Activated CD8-positive, alpha-beta memory T cell treated with anti-CD3 and anti-CD28 coated beads, Interleukin-2, amount 50 U/mL, for 4 hours (primary cell): ENCODE measurements at places on chromosomes 1 and 21.

DNA sequence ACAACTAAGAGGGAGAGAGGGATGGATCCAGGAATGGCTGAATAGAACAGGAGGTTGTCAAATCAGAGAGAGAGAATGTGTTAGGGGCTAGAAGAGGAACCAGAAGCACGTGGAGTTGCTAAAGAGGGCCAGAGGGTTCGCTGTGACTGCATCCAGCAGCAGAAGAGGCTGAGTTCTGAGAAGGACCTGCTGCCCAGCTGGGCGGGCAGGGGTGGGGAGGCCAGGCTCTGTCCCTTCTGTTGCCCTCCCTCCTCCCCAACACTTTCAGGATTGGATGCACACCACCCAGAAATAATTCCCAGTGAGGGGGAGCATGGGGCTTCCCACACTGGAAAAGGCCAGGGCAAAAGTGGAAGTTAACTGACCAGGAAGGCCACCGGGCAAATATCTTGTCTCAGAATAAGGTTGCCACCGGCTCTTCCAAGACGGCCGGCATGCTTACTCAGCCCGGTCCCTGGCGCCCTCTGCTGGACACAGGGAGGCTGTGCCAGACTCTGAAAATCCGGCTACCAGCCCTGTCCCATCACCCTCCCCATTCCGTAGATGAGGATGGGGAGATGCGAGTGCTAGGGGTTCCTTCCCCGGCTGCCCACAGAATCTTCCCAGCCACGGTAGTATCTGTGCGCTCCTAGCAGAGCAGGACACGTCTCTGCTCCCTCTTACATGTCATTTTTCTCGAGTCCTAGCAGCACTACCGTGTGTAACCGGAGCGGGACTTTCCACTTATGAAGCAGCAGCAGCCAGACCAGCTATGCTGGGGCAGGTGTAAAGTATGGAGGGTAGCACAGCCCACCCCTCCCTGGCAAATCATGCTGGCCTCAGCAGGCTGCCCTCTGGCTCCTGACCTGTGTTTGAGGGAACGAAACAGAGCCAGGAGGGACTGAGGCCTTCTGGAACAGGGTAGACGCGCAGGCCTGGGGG lies 46.8 kb upstream of the A3GALT2 start:
- DNase-seq, result peak; percentile 87

DNA sequence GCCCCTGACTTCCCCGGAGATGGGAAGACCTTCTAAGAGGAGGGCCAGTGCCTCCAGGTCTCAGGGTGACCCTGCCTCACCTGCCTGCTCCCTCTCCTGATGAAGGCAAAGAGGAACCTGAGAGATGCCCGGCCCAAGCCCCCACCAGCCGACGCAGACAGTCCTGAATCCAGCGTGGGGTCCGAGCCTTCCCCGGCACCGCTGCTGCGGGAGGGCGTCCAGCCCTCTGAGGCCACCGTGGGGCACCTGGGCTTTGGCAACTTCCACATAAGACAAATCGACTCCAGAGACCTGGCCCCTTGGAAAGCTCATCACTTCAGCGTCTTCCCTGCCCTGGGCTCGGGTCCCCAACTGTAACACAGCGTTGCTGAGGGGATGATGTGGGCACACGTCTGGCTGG lies 122.2 kb downstream of the CASZ1 start:
- no peak for DNase-seq

DNA sequence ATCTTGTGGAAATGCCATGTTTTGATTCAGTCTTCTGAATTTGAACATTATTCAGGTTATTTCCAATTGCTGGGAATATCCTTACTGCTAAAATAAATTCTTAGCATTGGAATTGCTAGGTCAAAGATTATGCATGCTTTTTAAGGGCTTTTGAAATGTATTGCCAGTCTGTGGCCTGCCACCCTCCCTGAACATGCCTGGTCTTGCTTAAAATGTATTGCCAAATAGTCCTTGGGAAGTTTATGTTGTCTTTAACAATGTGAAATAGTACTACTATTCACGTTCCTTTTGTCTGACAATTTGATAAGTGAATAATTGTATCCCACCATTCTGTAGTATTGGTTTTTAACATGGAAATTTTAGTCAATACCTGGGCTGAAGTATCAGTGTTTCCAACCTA lies 13.6 kb downstream of the TARDBP start:
- DNase-seq, result no peak

DNA sequence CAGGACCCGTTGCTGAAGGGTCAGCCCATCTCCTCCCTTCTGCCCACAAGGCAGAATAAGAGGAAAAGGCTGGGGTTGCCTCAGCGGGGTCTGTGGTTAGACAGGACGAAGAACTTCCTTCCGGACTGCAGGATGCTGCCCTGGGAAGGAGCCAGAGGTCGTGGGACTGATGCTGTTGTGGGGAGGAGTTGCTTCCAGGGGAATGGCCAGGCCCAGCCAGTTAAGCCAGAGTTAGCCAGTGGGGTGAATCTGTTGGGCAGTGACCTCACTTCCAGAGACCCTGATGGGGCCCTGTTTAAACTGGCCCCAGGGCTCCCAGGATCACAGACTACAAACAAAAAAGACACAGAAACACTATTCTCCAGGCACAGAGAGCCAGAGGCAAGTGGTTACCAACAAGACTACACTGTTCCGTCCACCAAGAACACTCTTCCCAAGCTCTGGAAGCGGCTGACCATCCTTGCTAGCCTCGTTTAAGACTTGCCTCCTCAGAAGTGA lies 13.0 kb downstream of the FAM229A start:
- no peak for DNase-seq

GRCh38 chr1:97640677-97641076 lies 280.2 kb downstream of the DPYD start:
- DNase-seq, result no peak

DNA sequence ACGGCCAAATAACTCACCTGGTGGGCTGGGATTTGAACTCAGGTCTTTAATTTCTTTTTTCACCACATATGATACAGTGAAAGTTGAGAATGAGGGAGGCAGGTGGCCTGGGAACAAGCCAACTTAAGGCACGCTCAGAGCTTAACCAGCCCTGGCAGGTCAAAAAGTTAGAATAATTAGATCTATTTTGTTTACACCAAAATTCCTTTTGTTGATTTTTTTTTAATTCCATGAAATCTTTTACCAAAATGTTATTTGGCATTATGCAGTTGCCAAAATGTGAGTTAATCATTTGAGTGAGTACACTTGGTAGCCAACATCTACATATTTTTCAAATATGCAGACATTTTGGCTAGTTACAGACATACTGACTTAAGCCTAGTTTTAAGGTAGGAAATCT lies 36.8 kb downstream of the LHX8 start:
- DNase-seq, result no peak

DNA sequence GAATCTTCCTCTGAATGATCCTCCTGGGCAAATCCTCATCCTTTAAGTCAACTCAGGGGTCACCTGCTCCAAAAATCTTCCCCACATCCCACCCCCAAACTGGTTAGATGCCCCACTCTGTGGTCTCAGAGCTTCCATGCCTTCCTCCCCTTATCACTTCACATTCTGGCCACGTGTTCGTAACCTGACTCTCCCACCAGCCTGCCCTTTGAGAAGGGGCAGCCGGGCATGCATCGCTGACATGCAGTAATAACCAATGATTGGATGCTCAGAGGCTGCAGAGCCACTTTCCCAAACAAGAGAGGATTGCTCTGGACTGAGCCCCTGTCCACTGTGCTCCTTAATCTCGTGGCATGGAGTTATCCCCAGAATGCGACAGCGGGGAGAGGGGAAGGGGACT lies 7.0 kb downstream of the LELP1 start:
- DNase-seq, result no peak

GRCh38 chr1:190564117-190564516 lies 86.5 kb upstream of the BRINP3 start:
- no peak for DNase-seq

DNA sequence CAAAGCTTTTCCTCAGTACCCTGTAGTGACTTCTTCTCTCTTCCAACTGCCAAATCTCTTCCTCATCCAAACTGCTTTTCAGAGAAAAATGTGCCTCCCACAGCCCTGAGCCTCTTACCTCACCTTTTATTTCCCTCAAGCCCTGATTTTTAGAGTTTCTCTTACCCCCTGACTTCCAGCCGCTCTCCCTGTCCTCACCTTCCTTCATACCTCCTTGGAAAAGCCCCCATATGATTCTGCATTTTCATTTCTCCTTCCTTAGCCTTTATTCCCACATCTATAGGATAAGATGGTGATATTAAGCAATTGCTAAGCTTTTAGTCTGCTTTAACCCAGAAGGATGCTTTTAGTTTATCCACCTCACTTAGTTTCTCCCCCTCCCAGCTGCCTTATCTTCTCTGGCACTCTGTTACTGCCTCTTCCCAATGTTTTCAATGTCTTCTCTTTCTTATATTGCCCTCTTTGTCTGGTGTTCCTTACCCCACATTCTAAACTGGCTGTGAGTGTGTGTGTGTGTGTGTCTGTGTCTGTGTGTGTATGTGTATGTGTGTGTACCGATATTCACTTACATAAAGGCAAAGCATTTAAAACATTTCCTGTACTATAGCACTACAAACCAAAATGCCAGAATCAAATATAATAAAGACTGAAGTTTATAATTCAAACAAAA lies at the start of gene CD1B:
CD1B (minus strand) TSS at position 51 of the 670 bp plus-strand sequence. CDS start 108 bp downstream, outside the sequence.
- DNase-seq, result no peak

DNA sequence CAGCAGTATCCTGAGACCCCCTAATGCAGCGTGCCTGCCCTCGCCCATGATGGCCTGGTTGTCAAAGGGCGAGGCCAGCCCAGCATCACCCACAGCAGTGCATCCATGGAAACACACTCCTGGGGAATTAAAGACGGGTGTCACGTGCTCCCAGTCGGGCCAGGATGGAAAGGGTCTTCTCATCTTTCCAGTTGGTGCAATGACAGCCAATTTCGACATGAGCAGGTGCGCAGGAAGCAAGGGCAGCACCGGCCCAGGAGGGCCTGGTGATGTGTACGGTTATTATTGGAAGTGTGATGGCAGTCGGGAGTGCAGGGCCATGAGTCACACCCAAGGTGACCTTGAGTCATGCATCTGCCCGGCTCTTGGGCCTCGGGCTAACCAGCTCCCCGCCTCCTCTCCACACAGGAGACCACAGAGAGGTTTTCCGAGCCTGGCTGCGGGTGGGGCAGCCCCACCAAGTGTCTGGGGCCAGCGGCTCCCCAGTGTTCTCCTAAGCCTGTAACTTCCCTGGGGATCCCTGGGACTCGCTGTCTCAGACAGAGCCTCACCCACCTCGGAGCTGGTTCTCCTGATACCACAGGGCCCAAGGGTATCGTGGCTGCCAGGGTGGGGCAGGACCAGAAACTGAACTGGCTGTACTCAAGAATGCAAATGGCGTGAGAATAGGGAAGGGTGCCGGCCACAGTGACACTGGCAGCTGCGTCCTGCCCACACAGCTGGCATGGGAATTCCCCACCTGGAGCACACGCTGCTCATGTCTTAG lies 119.8 kb downstream of the SIK1 start:
- no peak for DNase-seq

- DNase-seq, result no peak
Measured at GRCh38 chr1:246300626-246301549, 206.2 kb downstream of the SMYD3 start.

DNA sequence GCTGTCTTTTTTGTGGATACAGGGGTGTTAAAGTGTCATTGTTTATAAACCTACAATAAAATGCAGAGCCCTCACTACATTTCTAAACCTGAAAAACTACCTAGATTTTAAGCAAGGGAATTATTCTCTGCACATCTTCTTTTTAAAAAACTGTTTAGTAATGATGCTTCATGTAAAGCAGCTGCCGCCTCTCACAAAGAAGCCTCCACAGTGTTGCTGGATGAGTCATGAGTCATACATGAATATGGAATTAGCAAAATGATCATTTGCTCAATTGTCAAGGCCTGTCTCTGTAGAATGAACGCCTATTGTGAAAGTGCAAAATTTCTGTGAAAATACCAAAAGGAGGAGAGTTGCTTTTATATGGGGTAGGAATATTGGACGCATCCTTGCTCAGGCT lies 259.5 kb upstream of the CHRM3 start:
- no peak for DNase-seq

- peak; percentile 29 for DNase-seq
Measured at GRCh38 chr1:230977761-230978490, 735 bp downstream of the TTC13 start.

DNA sequence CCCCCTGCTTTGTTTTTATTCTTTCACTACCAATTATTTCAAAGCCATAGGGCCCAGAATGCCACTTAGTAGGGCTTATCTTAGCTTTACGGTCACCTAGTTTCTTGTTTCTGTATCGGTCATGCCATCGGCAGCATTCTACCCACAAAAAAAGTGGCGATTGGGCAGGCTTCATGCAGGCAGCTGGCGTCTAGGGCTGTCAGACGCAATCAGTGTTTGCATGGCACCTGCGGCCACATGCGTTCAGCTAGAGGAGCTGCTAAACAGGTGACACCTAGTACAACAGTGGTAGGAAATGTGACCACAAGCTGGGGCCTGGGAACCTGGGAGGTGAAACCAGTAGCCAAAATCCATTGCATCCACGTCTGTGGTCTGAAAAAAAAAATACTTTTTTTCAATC lies 262.7 kb downstream of the PBX1 start:
- DNase-seq, result no peak

DNA sequence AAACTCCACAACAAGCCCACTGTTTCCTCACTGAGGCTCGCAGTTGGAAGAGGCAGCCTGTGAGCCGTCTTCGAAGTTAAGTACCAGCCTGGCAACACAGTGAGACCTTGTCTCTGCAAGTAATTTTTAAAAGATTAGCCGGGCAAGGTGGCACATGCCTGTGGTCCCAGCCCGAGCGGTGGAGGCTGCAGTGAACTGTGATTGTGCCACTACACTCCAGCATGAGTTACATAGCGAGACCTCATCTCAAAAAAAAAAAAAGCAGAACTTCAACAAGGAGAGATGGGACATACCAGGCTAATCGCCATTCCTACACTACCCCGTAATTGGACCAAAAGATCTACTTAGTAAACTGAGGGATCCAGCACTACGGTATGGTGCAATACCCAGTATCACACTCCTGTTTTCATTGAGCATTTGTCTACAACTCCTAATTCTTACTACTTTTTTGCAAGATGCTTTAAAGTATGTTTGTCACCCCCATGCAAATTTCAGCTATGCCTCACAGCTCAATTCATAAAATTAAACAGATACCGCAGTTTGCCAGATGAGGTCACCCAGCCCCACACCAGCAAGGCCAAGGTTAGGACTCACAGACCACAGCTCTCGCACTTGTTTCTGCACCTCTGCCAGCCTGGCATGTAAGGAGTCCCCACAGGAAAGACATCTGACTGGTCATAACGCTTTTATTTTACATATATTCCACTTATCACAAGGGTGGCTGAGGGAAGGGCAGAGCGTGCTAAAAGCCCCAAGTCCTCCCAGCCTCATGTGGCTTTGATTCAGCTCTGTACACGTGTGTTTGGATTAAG lies 21.0 kb downstream of the SDE2 start:
- no peak for DNase-seq
